ENCODE measurements at places on chromosomes 13 and 19.

DNA sequence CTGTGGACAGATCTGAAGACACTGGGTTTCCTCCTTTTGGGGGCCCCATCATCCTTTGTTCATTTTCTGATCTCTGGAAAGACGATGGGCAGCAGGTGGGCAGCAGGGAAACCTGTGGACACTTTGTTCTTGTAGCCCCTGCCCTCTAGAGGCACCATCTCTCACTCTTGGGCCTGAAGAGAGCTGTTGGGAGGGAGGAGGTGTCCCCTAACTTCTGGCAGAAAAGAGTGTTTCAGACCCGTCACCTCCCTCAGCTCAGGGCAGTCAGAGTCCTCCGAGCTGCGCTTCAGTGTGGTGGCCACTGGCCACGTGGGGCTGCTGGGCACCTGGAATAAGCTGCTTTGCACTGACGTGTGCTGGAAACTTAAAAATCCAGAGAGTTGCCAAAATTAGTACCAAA is 26.9 kb upstream of the RNF17 start:
- no peak for DNase-seq

DNA sequence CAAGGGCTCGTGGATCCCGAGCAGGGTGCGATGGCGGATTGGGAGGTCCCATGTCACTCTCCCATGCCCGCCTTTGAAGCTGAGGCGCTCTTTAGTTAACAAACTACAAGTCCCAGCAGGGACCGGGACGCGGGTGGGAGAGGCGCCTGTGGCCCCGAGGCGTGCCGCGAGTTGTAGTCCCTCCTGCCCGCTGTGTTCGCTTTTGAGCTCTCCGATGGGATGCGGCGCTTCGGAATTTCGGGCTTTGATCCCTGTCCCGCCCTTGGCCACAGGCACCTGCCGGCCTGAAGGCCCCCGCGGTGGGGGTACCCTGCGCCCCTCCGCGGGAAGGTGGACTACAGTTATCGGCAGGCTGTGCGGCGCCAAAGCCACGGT is 11.0 kb downstream of the CYTH2 start:
- DNase-seq = peak; percentile 17

DNA sequence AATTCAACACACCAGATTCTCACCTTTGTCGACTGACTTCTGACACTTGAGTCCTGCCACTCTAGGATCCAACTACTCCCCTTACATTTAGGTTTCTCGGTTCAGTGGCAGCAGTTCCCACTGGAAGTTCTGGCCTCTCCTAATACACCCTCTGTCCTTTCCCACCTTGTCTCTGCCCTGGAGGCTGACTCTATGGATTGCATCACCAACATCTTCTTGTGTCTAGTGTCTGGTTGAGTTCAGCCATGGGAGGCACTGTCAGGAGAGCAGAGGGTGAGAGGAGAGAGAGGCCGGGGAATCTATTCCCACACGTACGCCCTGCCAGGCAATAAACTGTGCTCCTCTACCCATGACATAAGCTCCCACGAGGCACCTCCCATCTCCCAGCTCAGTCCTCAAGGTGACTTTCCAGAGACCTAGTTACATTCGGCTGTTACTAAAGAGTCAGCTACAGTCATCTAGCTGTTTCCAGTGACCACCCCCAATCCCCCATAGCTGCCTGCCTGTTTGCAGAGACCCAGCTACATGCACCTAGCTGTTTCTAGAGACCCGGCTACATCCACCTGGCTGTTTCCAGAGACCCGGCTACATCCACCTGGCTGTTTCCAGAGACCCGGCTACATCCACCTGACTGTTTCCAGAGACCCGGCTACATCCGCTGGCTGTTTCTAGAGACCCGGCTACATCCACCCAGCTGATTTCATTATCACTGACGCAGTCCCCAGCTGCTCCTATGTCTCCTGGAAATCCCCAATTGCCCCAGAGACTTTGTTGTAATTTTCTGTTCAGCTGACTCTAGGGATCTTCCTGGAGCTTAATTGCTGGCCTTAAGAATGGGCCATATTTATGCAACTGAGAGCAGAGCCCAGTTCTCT is 8.1 kb upstream of the LILRB4 start:
- DNase-seq = no peak

GRCh38 chr13:50085063-50085462 is 69.8 kb downstream of the KCNRG start:
- DNase-seq = no peak

- DNase-seq = no peak
Measured at GRCh38 chr13:46620029-46620428, 67.1 kb downstream of the LRCH1 start.

DNA sequence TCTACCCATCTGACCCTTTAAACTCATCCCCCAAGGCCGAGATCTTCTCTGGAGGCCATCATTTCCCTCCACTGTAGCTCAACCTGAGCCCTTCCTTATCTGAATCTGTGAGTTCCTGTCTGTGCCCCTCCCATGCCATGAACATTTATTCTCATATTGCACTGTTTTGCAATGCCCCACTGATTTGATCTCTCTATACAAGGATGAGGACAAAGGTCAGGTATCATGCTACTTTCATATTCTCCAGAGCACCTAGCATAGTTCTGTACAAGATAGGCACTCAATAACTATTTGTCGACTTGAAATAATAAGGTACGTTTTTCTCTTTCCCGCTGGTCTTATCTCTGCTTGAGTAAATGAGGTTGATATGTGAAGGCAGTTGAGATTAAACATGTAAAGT is 135.5 kb downstream of the KLF5 start:
- no peak for DNase-seq

- no peak for DNase-seq
Measured at GRCh38 chr13:100176801-100177400, 88.0 kb downstream of the PCCA start.

GRCh38 chr13:112735791-112736190 is 46.0 kb downstream of the ATP11A start:
- DNase-seq = no peak

- no peak for DNase-seq
Measured at GRCh38 chr13:91169321-91170050, 178.0 kb upstream of the MIR17HG start.

- DNase-seq = no peak
Measured at GRCh38 chr19:14582894-14583340, at the start of gene CLEC17A. TSS of gene CLEC17A (plus strand) at chr19:14583084. CDS start at chr19:14583161, 77 bp downstream.

- no peak for DNase-seq
Measured at GRCh38 chr13:79314652-79315051, 91.4 kb downstream of the RBM26 start.

DNA sequence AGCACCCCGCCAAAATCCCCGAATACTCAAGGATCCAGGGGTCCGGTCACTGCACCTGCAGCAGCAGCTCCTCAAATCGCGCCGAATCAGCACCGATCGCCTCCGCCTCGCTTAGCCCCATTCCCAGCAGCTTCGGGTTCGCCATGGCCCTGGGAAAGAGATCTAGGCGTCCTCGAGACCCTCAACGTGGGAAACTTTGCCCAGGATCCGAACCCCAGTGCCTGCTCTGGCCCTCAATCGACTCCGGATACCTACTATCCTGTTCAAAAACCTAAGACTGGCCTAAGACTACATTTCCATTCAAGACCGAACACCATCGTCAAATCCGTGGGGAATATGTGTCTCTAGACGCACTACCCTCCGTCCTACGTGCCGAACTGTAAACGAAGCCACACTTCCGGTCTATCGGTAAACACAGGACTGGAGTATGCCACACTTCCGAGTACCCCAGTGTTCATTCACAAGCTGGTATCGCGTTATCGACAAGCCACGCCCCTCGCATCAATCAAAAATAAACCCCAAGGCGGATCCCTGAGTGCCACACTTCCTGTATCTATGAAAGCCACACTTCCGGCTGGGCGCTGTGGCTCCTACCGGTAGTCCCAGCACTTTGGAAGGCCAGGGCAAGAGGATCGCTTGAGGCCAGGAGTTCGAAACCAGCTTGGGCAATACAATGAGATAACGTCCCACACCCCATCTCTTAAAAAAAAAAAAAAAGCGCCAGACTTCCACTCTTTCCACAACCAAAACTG is at the start of gene PIH1D1:
Gene PIH1D1, minus strand, starts transcription at position 385 of the 752 bp plus-strand sequence. Its CDS starts 240 bp downstream, at position 145.
- peak; percentile 82 for DNase-seq

GRCh38 chr13:88544836-88545235 is 873.7 kb downstream of the SLITRK5 start:
- no peak for DNase-seq

- no peak for DNase-seq
Measured at GRCh38 chr19:4701557-4701956, 22.1 kb downstream of the DPP9 start.

GRCh38 chr13:28636069-28636468 is 22.9 kb upstream of the POMP start:
- DNase-seq = no peak
